ENCODE measurements at places on chromosomes 13 and 19.

DNA sequence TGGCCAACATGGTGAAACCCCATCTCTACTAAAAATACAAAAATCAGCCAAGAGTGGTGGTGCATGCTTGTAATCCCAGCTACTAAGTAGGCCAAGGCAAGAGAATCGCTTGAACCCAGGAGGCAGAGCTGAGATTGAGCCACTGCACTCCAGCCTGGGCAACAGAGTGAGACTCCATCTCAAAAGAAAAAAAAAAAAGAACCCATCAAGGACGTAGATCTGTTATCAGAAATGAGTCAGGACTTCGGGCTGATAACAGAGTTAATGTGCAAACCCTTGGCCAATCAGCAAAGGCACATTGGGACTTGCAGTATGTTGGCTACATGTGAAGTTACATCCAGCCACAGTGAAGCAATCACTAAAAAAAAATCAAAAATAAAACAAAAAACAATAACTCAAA lies 4.8 kb upstream of the LGALS7B start:
- no peak for DNase-seq

- no peak for DNase-seq
These were observed 70.6 kb upstream of the SERP2 start for GRCh38 chr13:44302940-44303575.

DNA sequence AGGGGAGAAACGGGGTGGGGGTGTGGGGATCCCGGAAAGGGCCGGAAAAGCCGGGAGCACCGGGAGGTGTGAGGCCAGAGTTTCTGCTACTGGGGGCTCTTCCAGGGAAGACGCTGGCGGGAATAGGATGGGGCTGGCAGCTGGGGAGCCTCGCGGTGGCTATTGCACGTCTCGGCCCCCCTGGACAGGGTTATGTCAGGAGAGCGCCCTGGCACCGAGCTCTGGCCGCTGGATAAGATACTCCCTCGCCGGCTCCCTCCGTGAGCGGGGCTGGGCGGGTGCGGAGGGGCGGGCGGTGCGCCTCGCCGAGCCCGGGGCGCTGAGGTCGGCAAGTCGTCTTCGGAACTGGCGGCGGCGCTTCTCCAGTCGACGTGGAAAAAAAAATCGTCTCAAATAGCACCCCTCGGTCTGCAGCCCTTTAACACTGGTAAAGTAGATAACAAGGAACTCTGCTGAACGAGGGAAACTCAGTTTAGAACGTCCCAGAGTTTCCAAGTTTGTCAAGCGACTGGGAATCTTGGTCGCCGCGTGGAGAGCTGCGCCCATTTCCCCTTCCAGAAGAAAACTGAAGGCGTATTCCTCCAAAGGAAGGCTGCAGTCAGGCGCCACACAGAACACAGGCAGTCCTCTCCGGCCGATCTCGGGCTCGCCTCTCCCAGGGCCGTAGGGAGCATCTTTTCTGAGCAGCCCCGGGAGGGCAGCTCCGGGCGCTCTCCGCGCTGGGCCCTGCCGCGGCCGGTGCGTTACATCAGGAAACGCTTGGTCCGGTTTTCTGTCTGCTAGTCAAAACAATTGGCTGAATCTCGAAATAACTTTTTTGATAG lies 115.1 kb downstream of the KCNRG start:
- DNase-seq = peak; percentile 55

DNA sequence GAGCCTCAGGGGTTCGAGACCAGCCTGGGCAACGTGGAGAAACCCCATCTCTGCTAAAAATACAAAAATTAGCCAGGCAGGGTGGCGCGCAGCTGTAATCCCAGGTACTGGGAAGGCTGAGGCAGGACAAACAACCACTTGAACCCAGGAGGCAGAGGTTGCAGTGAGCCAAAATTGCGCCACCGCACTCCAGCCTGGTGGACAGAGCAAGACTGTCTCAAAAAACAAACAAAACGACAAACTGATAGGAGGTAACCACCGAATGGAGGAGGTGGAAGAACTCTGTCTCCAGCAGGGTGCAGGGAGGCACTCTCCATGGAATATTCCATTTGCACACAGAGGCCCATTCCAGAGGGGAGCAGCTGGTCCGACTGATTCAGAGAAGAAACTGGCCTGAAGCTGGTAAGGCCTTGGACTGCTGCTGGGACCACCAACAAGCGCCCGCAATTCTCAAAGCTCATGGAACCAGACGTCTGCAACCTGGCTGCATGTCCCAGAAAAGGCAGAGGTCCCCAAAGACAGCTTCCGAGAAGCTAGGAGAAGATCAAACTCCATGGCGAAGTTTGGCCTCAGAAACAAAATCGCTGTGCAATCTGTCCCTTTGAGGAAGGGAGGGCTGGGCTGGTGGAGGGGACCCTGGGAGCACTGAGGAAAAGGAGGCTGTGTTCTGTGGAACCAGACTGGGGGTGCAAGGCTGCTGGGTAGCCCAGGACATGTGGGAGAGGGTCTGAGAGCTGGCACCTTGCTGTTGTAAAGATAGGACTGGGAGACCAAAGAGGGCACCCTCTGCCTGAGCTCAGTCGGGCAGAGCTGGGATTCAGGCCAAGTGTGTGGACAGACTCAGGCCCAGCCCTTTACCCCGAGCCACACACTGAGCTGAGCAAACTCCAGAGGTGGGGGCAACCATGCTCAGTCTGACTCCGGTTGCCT lies 35.2 kb downstream of the SLC25A42 start:
- DNase-seq = no peak

DNA sequence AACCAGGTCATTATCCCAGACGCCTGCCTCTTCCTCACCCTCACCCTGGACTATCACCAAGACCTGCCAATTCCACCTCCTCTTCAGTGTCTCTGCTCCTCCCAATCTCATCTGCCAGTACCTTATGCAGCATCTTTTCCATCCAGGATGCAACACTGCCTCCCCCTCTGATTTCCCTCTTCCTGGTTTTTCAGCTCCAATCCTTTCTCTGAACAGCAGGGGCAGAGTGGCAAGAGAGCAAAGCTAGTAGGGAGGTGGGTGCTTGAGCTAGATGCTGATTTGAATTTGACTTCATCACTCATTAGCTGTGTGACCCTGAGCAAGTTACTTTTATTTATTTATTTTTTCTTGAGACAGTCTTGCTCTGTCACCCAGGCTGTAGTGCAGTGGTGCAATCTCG lies 25.6 kb upstream of the CABP5 start:
- no peak for DNase-seq

- peak; percentile 69 for DNase-seq
These were observed 242.2 kb upstream of the EDNRB start for GRCh38 chr13:78160793-78161192.

GRCh38 chr19:40633207-40633606 lies 32.0 kb downstream of the LTBP4 start:
- DNase-seq = peak; percentile 74

- DNase-seq = no peak
These were observed 81.4 kb downstream of the IRS2 start for GRCh38 chr13:109704771-109705635.

DNA sequence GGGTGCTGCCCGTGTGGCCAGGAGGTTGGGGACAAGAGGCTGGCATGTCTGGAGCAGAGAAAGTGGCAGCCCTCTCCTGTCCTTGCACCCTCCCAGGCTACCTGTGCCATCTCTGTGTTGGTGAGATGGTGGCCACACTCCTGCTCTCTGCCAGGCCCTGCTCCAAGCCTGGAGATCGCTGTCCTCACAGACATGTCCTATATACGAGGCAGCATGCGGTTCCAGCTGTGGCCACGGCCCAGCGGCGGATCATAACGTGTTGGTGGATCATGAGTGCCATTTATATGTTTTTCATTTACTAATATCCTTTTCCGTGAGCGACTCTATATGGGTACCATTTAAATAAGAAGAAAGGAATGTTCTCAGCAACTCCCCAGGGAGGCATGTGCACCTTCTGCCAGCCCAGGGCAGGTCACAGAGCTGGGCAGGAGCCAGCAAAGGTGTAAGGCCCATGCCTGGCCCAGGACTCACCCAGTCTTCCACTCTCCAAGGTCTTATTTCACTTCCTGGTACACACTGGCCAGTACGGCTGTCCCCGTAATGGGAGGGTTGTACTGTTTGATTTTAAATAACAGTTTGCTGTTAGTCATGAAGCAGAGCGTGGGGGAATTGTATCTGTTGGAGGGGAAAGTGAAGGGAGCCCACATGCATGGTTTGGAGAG lies 47.2 kb upstream of the LDLR start:
- DNase-seq = no peak

DNA sequence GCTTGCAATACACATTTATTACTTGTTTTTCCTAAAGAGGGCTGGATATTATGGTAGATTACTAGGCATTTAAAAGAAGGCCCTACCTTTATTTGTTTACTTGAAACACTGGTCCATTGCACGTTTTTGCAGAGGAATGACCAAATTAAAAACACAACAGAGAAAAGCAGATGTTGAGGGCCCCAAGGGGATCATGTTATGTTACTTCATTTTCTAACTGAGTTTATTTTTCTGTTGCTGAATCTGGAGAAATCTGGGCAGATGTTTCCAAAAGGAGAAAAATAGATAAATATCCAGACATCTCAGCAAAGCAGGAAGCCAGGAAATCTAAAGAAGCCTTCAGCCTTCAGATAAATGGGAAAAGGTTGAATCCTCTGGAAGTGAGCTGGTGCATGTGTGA lies 353.0 kb downstream of the NDFIP2 start:
- no peak for DNase-seq

- DNase-seq = peak; percentile 20
These were observed 799 bp upstream of the C1QTNF9B start for GRCh38 chr13:23898101-23898500.

DNA sequence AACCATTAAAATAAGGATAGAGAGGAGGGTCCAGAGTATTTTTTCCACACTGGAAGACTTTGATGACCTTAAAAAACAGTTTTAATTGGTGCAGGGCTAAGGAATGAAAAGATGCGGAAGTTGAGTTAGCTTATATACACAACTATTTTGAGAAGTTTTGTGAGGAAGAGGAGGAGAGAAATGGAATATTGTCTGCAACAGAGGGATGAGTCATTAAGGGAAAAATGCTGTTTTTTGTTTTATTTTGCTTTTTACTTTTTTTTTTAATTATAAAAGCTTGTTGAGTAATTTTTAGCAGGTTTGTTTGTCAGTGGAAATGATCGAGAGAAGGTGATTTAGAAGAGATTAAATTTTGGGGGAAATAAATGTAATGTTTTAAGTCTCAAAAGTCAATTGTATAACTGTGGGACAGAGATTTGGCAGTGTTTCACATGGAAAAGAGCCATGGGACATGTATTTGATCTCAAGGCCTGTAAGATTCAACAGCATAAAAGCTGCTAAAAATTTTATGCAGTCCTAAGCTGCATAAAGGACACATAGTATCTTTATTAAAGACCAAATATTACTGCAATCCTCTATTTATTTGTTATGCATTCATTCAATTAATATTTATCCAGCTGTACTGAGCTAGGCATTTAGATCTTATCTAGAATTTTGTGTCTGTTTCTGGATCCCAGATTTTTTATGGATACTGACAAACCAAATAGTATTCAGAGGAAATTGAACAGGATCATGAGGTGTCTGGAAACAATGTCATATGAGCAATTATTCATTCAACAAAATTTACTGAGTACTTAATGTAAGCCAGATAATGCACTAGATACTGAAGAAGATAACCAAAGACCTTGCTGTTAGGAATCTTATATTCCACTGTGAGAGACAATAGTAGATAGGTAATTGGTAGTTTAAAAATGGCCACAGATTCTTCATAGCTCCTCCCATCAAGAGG lies 72.7 kb downstream of the DNAJC15 start:
- DNase-seq = peak; percentile 23

GRCh38 chr13:83048419-83048818 lies 833.9 kb downstream of the SLITRK1 start:
- peak; percentile 48 for DNase-seq

GRCh38 chr13:112969692-112970338 lies 801 bp downstream of the MCF2L start:
- no peak for DNase-seq

- DNase-seq = no peak
These were observed 254.7 kb upstream of the SGCG start for GRCh38 chr13:22925881-22926747.

DNA sequence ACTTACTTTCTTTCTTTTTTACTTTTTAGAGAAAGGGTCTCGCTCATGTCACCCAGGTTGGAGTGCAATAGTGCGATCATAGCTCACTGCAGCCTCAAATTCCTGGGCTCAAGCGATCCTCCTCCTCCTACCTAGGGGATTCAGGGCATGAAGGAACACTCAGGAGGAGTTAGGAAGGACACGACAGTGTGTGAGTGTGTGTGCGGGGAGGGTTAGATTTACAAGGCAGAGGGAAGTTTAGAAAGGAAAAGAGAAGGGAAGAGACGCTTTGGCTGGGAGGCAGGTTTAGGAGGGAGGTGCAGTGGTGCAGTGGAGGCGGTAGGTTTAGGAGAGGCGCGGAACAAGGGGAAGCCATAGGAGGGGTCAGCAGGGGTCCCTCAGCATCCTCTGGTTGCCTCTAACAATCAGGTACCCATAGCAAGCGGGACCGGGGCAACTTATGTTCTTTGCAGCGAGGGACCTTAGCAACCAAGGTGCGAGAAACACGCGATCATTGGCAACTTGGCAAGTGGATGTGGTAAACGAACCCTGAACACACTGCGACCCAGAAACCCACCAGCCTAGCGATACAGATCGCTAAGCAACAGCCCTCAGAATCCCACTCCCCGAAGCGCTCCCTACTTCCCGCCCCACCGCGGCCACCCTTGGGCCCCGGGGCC lies 501 bp downstream of the SIRT2 start:
- DNase-seq = peak; percentile 16

DNA sequence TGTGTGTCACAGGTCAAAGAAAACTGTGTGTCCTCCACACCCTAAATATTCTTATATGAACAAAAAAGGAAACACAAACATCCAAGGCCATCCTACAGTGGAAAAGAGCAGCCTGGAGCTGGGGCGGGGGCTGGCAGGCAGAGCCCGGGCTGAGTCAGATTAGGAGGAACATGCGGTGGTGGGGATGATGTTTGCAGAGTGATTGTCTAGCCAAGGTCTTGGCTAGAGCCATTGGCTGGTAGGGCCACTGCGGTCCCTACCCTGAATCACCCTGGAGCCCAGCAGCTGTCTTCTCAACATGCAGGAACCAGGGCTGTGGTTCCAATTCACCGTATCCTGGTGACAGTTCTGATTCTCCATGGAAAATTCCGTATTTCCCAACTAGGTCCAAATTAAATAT lies 439.5 kb downstream of the FGF9 start:
- DNase-seq = no peak

DNA sequence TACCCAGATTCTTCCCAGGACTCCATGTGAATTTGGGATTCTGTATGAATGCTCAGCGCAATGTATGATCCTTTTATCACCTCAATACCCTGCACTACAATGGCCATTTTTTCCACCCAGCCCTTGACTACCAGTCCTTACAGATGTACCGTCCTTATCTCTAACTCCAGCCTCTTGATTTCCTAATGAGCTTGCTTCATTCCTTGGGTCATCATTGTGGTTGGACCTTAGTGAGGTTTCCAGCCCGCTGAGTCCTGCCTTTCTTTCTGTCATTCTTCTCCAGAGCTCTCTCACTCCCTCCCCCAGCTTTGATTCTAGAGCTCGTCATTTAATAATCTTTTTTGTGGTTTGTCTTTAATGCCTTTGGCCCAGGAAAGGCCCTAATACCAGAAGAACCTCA lies 438.5 kb downstream of the ZNF536 start:
- DNase-seq = no peak

DNA sequence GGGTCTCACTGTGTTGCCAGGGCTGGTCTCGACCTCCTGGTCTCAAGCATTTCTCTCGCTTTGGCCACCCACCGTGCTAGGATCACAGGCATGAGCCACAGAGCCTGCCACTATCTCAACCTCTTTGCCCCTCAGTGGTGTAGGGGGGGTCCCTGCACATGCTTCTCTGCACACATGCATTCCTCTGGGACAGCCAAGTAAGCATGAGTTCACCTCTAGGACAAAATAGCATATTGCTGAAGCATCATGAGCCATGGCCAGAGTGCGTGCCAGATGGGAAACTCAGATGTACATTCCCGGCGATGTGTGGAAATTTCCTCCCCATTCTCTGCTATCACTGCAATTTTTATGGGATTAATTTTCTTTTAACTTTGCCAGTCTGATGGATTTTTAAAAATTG lies 23.1 kb downstream of the CHAF1A start:
- DNase-seq = peak; percentile 88

Measured in EL (cell line).